Stimulated activated CD8-positive, alpha-beta memory T cell treated with anti-CD3 and anti-CD28 coated beads, Interleukin-12 subunit alpha, Interleukin-12 subunit beta, amount 100 ng/mL, for 4 hours (primary cell): ENCODE measurements at places on chromosomes 3 and 15.
A peak's percentile ranks its signal among the peaks of the same experiment; 100 is the strongest.

DNA sequence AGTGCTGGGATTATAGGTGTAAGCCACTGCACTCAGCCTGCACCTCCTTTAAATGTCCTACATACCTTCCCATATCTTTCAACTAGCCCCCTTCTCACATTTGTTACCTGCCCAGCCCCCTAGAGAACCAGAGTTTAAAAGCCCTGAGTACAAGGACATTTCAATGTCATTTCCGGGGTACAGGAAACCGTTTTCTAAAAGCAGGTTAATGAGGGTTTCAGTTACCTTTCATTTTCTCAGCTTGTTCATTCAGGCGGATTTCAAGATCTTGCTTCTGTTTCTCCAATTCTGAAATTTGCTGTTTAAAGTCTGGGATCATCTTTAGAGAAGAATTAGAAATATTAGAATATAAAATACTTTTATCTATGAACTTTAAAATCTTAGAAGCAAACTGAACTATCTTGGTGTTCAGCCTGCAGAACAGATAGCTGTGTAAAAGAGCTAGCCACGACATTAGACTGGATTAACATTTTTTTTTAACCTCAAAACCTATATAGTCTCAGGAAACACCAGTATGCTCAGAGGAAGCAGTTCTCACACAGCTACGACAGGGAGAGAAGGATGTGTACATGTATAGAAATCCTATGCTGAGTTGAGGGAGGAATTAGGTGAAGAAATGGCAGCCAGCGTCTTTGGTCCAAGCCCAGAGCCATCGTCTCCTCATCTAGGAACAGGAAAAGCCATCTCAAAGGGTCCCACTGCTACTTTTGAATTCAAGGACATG is 29.9 kb upstream of the GNB5 start:
- no peak for DNase-seq

GRCh38 chr3:55775366-55776154 is 288.5 kb upstream of the WNT5A start:
- no peak for DNase-seq

DNA sequence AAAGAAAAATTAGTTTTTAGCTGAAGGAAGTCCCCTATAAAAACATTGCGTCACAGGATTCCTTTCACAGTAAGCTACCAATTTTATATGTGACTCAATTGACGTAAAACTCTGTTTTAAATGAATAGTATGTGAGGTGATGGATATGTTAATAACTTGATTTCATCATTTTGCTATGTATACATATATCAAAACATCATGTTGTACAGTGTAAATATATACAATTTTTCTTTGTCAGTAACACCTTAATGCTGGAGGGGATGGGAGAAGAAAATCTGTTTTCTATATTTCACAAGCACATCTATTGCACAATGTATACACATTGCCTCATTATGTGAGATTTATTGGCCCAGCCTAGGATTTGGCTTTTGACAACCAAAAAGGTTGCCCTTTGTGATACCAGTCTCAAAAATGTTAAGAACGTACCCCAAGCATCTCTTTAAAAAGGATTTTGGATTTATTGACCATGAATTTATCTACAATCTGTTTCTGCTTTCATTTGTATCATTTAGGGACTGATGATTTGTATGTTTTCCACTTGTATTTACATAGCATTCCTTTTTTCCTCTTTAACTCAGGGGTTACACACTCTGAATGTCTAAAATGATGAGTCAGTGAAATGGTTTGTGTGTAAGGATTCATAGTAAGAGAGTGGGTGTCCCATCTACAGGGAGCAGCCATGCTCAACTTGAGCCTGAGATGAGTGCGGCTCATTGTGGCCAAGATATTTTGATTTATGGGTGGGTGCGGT is 62.6 kb downstream of the CRTC3 start:
- DNase-seq = no peak

- no peak for DNase-seq
Observed at GRCh38 chr3:48130321-48130904, 57.8 kb downstream of the CDC25A start.

- DNase-seq = no peak
Observed at GRCh38 chr3:61541694-61542093, 19.7 kb upstream of the PTPRG start.

DNA sequence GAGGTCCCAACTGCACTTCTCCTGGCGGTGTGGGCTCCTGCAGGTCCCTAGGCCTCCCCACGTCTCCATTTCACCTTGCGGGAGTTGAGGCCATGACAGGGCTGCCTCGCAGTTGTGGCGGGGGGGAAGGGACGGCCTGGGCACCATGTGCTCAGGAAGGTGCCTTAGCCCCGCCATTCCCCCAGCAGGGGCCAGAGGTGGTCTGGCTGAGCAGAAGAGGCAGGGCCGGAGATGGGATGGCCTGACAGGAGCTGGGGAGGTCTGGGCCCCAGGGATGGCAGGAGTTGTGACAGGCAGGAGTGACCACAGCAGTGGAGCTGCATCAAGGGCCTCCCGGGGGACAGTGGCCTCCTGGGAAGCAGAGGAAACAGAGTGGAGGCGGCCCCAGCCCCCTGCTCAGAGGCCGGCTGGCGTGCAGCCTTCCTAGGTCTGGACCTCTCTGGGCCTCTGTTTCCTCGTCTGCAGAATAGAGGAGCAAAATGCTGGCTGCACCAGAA is 18.7 kb upstream of the KLF15 start:
- no peak for DNase-seq

DNA sequence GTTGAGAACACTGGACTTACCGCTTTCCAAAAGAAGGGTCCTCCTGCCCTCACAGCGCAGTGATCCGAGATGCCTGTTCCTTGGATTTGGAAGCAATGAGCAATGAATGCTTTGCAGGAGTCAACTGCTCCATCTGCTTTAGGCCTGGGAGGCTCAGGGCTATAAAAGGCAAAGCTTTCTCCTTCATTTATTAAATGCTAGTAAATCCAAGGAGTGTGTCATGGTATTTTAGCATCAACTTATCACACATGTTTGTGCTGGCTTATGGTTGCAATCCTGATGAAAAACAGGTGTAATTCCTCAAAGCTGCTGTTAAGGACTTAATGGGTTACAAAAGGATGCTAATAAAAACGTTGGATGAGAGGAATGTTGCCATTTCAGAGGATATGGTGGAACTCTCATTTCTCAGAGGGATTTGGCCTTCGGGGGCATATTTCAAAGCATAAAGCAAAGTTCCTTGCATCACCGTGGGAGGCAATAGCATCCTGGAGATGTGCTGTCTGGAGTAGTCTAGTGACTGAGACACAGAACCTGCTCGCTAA is 158.5 kb upstream of the TPM1 start:
- DNase-seq = no peak

GRCh38 chr15:98791046-98791701 is 142.8 kb downstream of the IGF1R start:
- DNase-seq = no peak

GRCh38 chr15:69012761-69013364 is 1.6 kb upstream of the NOX5 start:
- no peak for DNase-seq

DNA sequence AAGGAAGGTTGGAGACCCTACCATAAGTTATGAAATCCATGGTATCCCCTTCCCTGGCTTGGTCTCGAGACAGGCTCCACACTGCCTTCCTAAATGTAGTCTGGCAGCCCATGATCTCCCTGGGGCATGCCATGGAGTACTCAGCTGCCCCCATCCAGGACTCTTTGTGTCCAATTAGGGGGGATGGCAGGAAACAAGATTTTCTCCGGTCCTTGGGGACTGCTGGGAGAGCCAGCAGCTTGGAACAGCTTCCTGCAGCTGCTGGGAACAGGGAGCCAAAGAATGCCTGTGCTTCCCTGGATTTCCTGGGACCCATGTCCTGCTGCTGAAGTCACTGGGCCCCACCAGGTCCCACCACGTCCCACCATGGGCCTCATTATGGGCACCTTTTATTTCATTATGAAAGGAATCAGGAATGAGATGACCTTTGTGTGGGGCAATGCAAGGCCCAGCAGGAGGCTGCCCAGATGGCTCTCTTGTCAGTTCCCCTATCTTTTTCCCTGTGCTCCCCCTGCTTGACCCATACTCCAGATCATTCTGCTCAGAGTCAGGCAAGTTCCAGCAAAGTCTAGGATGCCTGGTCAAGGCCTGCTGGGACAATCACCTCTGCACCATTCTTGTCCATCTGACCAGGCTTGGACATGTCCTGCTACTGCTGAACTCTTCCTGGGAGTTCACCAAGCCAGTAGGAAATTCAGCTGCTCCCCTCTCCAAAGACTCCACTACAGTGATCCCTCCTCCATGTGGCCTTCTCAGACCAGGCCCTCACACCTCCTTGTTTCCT is 15.0 kb upstream of the DAG1 start:
- no peak for DNase-seq

DNA sequence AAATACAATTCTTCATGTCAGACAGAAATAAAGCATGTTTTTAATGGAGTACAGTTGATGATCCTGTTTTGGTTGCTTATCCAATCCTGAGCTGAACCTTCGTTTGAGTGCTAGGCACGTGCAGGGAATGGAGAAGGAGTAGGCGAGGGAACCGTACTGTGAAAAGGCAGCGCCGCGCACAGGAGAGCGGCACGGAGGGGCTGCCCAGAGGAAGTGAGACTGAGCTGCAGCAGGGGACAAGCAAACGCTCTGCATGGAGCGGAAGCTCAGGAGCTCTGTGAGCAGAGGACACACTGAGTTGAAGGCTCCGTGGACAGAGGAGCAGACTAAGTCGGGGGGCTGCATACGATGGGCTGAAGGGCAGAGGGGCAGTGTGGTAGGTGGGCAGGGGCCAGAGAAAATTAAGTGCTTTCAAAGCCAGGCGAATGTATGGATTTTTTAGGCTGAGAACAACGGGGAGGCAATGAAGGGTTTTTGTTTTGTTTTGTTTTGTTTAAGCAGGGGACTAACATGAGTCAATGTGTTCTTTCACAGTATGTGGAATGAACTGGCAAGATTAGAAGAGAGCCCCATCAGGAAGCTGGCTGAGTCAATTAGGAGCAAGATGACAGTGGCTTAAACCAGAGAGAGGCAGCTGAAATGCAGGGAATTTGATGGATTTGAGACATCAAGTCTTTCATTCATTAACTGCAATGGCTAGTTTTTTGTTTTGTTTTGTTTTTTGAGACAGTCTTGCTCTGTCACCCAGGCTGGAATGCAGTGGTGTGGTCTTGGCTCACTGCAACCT is 23.8 kb upstream of the TM2D3 start:
- no peak for DNase-seq

GRCh38 chr15:34782901-34783300 is 12.4 kb downstream of the ACTC1 start:
- DNase-seq = no peak

GRCh38 chr15:52568601-52569585 is at the start of gene ARPP19:
Gene ARPP19 (minus strand): TSS chr15:52569030. CDS start chr15:52568892, 138 bp downstream.
- peak; percentile 60 for DNase-seq

- DNase-seq = peak; percentile 50
Observed at GRCh38 chr3:157160658-157161424, 894 bp upstream of the CCNL1 start.

GRCh38 chr3:169822983-169823382 is 10.3 kb upstream of the LRRC34 start:
- no peak for DNase-seq

GRCh38 chr15:41020829-41021228 is 67.6 kb downstream of the CHAC1 start:
- no peak for DNase-seq

DNA sequence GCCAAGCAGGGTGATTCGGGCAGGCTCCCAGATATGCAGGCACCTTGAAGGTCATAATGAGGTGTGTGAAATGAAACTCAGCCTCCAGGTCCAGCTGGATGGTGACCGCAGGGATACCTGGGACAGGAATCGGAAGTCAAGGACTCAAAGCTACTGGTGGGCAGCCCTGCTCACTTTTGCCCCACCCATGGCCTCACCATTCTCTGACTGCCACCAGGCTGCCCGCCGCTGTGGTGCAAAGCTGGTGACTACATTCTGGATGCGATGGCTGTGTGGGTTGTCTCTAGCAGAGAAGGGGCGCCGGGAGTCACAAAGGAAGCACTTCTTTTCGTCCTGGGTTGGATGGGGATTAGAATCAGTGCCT is 795 bp downstream of the LAMB2 start:
- DNase-seq = no peak

GRCh38 chr3:51692980-51693395 is 13.9 kb upstream of the GRM2 start:
- no peak for DNase-seq

- DNase-seq = peak; percentile 66
Observed at GRCh38 chr3:52144034-52144795, 10.0 kb downstream of the POC1A start.

GRCh38 chr15:93209690-93210445 is 120.9 kb upstream of the RGMA start:
- DNase-seq = no peak

DNA sequence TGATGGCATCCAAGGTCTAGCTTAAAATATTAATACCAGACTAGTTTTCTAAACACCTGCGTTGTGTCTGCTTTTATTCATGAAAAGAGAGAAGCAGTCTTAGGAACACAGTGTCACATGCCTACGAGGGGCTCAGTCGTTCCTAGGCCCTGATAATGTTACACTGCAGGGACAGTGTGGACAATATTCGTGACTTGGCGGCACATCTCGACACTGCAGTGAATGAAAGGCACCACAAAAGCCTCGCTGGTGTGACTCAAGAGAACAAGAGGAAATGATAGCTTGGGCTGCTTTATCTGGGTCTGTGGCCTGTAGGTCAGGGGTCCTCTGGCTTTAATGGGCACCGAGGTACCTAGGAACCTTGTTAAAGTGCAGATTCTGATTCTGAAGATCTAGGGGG is 226.7 kb downstream of the PDZRN3 start:
- DNase-seq = no peak

DNA sequence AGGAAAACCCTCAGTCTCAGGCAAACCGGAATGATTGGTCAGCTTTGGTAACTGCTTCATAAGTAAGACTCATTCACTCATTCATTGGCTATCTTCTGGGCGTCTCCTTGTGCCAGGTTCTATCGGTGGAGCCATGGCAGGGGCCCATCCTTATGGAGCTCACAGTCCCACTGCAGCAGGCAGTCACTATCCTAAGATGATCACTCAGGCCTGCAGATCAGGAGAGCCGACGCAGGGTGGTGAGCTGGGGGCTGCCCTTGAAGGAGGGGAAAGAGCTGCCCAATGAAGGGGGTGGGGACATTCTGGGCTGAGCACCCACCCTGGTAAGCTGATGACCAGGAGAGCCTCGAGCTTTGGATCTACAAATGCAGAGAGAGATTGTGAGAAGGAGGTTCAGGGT is 20.5 kb upstream of the FGD5 start:
- DNase-seq = no peak

DNA sequence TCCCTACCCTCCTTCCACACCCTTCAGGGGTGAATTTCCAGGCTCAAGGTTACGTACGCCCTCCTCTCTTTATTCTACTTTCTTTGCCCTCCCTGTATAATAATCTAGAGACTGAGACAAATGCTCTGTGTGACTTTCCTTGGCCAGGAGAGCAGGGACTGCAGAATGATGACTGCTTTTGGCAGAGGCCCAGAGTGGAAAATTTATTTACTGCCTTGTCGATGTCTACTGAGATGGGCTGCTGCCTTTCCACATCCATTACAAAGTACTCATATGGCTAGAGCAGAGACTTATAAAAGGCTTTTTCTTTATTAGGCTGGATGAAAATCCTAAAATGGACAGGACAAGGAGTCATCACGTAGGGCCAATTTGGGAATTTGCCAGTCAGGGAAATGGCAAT is 576.2 kb downstream of the TUSC7 start:
- DNase-seq = no peak

- DNase-seq = no peak
Observed at GRCh38 chr3:29552051-29552450, 271.2 kb downstream of the RBMS3 start.
